ENCODE measurements at places on chromosomes 6 and 20.

- no peak for DNase-seq
Observed at GRCh38 chr20:63969838-63970713, at the start of gene ZNF512B. Gene ZNF512B (minus strand): TSS chr20:63969930. CDS start chr20:63967950, 1,980 bp downstream.

DNA sequence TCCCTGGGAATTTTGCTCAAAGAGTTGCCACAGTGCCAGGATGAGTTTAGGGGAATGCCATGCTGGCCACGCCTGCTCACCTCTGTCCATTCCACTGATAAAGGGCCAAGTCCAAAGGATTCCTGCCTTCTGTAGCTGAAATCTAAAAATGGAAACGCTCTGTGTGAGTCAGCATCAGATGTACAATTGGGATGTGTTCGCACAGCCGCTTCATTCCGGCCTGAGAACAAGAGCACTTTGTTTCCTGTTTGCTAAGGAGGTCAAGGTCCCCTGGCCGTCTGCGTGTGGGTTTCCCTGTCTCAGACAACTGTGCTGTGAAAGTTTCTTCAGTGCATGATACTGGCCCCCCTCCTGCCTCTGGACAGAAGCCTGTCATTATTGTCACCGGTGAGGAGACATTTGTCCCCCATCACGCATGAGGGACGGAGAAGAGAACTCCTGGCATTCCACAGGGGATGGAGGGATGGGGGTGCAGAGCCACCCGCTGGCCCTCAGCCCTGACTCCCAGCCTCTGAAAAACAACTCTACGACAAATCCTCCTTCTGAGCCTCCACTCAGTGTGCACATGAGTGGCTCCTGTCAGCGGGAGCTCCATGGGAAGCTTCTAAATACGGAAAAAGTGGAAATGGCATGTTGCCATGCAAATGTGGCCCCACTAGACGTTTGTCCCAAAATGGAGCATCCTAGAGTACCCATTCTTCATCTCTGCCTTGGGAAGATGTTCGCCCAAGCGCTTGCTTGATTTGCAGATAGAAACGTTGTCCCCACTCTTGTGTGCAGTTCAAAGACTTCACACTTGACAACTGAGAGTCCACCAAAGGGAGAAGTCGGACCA is 143.5 kb upstream of the AFDN start:
- no peak for DNase-seq

DNA sequence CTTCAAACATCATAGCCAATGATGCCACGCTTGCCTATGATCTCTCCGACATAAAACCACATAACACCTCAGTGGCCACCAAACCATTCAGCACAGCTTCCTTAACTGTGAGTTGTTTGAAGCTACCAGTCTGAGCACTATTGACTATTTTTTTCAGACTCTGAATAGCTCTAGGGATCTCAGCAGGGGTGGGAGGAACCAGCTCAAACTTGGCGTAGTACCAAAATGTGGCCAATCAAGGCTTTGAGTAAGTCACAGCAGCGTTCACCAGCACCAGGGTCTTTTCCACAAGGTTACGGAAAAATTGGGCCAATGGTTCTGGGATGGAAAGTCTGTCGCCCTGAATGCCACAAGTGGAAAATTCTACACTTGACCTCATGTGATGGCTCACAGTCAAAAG is 70.6 kb downstream of the SMPDL3A start:
- DNase-seq: no peak

DNA sequence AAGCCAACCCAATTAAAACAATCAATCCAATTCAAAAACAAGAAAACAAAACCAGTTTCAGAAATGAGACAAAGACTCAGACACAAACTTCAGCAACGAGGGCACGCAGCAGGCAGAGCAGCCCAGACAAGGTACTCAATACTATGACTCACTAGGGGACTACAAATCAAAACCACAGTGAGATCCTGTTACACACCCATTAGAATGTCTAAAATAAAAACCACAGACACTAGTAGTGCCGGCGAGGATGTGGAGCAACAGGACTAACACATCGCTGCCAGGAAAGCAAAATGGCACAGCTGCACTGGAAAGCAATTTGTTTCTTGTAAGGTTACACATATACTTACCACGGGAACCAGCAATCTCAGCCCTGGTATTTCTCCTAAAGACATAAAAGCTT is 28.4 kb upstream of the MAS1L start:
- no peak for DNase-seq

DNA sequence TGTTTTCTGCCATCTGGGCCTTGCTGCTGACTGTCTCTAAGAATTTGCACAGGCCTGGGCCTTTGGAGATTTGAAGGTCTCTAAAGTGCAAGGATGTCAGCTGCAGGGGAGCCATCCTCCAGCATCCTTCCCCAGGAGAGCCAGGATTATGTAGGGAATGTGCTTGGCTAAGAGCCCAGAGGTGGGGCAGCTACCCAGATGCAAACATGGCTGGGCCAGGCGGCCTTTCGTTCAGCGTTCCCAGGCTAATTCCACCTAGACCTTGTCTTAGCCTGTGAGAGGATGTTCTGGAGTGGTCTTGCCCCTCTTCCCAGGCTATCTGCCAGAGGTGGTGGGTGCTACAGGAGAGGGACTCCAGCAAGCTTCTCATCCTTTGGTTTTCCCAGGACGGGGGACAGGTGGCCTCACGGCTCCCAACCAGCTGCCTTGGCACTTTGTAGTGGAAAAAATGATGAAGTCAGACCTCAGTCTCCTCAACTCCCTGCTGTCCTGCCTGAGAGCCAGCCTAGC is 7.7 kb upstream of the PTGIS start:
- DNase-seq: no peak

DNA sequence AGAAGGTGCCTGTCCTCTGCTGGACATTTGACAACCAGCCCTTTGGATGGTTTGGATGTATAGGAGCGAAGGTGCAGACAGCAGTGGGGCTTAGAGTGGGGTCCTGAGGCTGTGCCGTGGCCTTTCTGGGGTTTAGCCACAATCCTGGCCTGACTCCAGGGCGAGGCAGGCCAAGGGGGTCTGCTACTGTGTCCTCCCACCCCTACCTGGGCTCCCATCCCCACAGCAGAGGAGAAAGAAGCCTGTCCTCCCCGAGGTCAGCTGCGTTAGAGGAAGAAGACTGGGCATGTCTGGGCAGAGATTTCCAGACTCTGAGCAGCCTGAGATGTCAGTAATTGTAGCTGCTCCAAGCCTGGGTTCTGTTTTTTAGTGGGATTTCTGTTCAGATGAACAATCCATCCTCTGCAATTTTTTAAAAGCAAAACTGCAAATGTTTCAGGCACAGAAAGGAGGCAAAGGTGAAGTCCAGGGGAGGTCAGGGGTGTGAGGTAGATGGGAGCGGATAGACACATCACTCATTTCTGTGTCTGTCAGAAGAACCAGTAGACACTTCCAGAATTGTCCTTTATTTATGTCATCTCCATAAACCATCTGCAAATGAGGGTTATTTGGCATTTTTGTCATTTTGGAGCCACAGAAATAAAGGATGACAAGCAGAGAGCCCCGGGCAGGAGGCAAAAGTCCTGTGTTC is 1.3 kb upstream of the CDKN1A start:
- DNase-seq: no peak

DNA sequence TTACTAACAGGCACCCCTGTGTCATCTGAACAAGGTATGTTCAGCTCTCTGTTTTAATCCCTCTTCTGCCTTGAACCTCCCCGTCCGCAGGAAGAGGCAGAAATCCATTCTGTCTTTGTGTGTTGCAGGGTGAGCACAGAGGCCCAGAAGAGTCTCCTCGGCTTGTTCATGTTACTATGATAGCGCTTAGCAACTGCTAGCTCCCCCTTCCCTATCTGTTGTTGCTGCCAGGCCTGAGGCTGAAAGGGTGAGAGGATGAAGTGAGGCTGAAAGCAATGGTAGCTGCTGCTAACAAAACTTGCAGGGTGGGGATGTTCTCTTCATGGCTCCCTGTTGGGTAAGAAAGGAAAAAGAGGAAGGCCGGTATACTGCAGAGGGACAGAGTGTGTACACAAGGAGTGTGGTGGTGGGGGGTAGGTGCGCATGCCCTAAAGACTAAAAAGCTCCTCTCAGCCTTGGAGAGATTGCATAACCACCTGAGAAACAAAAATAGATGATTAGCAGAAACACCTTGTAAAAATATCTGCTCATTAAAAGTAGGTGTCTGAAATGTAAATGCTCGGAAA is 55.2 kb upstream of the CITED2 start:
- no peak for DNase-seq

GRCh38 chr6:157117431-157118095 is 205.8 kb downstream of the TMEM242 start:
- no peak for DNase-seq

GRCh38 chr6:113073611-113074191 is 726.6 kb downstream of the RFPL4B start:
- DNase-seq: no peak

GRCh38 chr6:91782802-91783201 is 1195.9 kb upstream of the MAP3K7 start:
- DNase-seq: no peak

DNA sequence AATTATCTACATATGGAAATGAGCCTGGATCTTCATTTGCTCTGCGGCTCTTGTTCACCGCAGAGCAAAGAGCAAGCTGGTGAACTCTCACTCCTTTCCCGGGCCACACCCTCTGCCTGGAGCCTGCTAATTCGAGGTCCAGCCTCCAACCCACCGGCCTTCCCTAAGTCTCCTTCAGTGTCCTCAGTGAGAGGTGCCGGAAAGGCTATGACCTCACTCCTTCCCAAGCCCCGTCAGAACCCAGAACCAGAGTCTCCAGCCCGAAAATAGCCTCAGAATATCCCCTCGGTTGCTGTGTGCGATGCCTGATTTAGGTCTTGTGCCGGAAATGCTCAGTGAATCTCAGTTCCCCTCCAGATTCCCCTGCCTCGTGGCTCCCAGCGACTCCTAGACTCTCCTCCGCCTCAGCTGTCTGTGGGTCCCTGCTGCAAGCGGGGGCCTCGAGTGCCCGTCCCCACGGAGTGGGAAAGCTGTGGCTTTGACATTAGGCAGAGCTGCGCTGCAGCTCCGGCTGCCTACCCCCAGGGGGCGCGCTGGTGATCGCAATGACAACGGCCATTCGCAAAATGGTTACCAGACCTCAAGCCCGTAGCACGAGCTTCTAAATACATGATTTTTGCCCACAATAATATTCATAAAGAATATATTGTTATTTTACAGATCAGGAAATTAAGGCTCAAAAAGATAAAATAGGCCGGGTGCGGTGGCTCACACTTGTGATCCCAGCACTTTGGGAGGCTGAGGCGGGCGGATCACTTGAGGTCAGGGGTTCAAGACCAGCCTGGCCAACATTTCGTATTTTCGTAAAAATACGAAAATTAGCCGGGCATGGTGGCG is 4.1 kb upstream of the BNIP5 start:
- no peak for DNase-seq

DNA sequence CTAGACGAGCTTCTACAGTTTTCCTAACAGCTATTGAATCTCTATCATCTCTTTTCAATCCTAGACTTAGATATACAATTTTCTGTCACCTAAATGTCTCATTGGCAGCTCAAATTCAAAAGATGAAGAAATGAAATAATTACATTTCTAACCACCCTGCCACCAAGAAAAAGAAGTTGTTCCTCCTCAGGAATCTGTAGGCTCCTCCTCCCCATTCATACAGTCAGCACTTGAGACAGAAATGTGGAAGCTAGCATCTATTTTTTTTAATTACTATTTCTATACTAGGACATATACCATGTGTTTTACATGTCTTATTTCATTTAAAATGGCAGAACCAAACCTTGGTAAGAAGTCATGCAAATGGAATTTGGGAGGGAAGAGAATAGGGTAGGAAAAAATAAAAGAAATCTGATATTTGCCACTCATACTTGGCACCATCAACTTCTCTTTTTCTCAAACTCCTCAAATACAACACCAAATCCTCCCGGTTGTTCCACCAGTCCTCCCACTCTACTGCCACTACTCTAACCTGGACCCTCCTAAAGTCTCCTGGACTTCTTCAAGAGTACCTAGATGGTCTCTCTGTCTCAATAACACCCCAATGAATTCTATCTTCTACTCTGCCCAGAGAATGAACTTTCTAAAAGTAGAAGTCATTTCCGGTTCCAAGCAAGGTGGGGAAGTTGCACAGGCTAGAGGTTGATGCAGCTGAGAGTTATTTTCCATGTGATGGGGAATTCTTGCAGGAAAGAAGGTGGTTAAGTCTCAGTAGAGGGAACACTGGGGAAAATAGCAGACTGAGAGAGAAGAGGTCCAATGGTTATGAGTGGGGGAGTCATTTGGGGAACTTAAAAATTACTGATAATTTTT is 54.1 kb downstream of the ATXN1 start:
- no peak for DNase-seq

DNA sequence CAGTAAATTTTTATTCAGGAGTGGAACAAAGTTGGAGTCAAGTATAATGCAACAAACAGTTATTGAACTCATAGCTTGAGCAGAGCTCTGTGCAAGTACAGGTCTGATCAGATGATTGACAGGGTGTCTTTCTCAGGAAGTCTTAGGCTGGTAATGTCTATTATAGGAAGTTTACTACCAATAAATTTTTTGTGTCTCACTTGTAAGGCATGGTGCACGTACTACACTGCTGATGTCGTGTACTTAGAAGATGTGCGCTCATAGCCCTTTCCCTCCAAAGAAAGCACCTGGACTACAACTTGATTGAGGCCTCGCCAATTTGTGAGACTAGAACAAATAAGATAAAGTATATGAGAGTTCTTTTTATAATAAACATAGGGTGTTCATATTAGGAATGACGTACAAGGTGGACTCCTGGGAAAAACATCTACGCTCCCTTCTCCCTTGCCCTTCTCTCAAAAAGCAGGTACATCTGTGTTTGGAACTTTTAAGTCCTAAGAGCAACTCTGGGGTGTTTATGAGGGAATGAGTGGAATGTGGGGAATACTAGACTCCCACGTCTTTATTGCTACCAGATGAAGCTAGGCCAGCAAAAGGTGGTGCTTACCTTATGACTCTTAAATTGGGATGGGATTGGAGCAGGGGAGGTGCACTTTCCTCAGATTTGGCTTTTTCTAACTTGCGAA is 1.5 kb downstream of the NDUFAF5 start:
- no peak for DNase-seq

DNA sequence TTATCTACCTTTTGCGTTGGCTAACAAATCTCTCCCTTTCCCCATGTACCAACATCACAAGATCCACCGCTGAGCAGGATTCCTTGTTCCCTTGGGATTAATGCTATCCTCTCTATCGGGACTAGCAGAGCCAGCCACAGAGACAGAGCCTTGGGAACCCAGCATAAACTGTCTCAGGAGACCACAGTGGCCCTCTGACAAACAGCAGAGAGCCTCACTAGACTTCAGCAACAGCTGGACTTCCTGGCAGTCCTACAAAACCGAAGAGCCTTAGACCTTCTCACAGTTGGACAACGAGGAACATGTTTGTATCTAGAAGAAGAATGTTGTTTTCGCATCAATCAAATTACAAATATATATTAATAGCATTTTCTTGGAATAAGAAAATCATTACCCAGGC is 39.6 kb upstream of the POU5F1 start:
- DNase-seq: no peak

DNA sequence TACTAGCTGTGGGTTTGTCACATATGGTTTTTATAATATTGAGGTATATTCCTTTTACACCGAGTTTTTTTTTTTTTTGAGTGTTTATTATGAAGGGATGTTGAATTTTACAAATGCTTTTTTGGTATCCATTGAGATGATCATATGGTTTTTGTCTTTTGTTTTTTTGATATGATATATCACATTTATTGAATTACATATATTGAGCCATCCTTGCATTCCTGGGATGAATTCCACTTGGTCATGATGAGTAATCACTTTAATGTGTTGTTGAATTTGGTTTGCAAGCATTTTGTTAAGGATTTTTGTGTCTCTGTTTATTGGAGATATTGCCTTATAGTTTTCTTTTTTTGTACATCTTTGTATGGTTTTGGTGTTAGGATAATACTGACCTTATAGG is 3.3 kb upstream of the ZNF337 start:
- DNase-seq: no peak
